IPS DF 6.9 (cell line): ENCODE measurements at places on chromosomes 5 and 9.

GRCh38 chr9:21902136-21902535 is 92.1 kb downstream of the CDKN2A start:
- no peak for DNase-seq

DNA sequence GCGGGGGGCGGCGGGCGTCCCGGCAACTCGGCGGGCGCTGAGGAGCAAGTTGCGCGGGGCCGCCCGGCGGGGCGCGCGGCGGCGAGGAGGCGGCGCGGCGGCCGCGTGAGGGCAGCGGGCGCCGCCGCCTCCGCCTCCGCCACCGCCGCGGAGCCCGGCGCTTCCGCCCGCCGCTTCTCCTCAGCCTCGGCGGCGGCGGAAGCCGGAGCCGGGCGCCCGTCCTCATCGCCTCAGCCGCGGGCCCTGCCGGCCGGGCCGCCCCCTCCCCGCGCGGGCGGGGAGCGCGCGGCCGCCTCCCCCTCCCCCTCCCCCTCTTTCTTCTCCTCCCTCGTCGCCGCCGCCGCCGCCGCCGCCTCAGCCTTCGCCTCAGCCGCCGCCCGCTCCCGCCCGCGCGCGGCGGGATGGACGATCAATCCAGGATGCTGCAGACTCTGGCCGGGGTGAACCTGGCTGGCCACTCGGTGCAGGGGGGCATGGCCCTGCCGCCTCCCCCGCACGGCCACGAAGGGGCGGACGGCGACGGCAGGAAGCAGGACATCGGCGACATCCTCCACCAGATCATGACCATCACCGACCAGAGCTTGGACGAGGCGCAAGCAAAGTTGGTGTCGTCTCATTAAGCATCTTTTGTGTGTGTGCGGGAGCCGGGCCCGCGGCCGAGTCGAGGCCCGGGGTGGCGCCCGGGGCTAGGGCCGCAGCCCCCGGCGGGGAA is at the start of gene PBX3:
Gene PBX3 (plus strand): TSS at position 321 of the 712 bp plus-strand sequence.
- no peak for DNase-seq

- no peak for DNase-seq
Observed at GRCh38 chr5:78458843-78459242, 98.4 kb downstream of the SCAMP1 start.

DNA sequence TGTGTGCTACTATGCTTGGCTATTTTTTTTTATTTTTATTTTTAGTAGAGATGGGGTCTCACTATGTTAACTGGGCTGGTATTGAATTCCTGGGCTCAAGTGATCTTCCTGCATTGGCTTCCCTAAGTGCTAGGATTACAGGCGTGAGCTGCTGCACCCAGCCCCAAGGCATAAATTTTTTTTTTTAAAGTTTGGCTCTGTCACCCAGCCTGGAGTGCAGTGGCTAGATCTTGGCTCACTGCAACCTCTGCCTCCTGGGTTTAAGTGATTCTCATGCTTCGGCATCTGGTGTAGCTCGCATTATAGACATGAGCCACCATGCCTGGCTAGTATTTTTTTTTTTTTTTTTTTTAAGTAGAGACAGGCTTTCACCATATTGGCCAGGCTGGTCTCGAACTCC is 70.3 kb downstream of the RAB24 start:
- DNase-seq = no peak

DNA sequence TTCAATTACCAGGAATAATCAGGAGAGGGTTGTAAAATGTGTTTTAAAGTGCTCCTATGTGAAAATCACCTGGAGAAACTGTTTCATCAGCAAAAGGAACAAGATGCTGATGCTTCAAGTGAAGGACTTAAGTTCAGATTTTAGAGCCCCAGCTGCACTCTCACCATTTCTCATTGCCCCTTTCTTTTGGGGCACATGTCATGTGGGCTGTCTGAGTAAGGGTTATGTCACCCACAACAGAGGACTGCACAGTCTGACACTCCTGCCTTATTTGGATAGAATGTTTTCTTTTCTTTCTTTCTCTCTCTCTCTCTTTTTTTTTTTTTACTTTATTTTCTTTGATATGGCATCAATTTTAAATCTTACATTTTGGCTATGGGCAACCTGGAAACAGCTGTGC is 204.1 kb upstream of the EFNA5 start:
- no peak for DNase-seq

DNA sequence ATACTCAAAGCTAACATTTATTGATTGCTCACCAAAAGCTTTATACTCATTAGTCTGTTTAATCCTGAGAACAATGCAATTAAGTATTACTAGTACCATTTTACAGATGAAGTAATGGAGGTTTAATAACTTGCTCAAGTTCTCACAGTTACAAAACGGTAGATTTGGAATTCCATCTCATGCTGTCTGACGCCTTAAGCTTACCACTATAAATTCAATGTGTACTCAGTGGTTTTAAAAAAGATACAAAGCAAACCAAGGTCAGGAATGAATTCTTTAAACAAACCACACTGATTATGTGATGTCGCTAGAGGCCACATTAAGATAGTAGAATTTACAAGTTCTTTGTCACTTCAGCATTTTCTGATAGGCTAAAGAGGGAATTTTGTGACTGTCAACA is 1.2 kb upstream of the C5orf63 start:
- DNase-seq = no peak

GRCh38 chr9:128702949-128703615 is 779 bp downstream of the PKN3 start:
- no peak for DNase-seq

- peak; percentile 52 for DNase-seq
Observed at GRCh38 chr9:673966-674526, 167.5 kb upstream of the DMRT1 start.

DNA sequence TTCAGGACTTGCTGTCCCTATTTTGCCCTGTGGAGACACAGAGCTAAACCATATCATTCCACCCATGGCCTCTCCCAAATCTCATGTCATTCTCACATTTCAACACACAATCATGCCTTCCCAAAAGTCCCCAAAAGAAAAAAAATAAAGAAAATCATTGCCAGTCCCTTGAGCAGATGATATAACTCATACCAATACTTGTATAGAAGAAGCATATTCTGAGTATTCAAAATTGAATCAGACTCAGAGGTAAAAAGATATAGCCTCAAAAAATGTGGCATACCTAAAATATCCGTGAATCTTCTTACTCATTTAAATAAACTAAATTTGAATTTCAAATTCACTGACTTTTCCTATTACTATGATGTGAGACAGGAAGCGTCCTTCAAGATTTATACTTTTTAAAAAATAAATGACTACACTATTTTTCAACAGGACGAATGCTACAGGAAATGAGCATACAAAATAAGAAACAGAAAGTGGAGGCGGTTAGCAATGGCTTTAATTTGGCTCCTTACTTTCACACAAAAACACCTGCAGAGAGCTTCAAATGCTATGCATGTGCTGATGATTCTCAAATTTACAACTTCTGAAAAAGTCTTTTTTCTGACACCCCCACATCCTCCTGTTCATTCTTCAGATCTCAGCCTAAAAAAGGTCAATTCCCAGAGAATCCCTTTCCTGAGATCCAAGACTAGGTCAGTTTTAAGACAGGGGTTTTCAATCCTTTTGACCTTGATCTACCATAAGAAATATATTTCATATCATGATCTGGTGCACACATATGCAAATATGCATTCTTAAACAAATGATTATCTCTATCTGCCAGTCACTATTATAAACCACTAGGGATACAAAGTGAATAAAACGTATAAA is 39.6 kb upstream of the DMXL1 start:
- DNase-seq = no peak

GRCh38 chr5:115271295-115272050 is 8.8 kb upstream of the PGGT1B start:
- no peak for DNase-seq

DNA sequence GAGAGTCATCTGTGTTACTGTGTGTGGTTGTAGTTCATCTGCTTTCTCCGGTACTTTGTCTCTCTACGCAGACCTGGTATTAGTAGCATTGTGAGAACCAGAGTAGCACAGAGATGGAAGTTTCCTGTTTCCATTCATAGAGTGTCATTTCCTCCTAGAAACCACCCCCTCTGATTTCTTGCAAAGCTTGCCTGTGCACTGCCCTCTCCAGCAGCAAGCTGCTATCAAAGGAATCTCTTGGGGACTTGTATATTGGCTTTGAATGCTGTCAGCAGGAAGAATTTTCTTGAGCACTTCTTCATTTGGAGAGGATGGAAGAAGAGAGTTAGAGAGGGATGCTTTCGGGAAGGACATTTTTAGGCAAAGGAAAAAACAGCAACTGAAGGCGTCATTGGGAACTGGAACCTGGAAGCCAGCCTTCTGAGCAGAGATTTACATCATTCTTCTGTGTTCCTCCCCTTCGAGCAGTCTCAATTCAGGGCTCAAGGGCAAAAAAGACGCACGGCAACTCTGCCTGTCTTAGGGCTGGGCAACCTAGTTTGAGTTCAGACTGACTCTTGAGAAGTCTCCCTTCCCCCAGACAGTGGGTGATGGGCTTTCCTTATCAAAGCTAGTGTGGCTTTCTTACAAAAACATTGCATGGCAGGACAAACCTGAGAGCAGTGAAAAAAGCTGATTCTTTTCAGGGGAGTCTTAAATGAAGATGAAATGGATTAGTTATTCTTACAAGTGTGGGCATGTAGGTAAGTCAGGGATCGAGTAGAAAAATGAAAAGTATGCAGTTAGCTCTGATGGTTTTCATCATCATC is 226.3 kb downstream of the AOPEP start:
- DNase-seq = no peak

- no peak for DNase-seq
Observed at GRCh38 chr5:151673421-151673820, 13.3 kb downstream of the SPARC start.

DNA sequence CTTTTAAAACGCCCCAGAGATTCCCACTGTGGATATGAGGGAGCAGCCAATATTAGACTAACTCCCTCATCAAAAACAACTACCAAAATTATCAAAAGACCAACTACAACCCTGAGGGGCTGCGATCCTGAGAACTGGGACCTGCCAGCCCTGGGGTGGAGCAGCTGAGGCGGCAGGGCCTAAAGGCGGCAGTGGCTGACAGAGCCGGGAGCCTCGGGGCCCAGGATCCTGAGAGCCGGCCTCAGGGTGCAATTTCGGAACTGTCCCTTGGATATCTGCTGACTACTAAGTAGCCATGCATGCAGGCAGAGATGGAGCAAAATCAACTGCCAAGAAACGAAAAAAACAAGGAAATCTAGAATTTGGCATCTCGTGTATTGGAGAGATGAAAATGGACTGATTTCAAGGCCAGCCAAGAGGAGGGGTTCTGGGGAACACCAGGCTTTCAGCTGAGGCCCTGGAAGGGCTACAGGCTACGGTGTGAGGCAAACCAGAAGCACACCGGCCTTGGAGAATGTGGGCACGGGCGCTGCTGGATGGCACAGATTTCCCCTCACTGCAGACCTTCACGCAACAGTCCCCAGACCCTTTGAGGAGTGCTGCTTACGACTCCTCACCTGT is 63.6 kb upstream of the UBAC1 start:
- no peak for DNase-seq

GRCh38 chr5:179889885-179890284 is 17.8 kb downstream of the TBC1D9B start:
- DNase-seq = no peak

GRCh38 chr5:61229416-61229815 is 67.1 kb upstream of the SMIM15 start:
- DNase-seq = no peak

DNA sequence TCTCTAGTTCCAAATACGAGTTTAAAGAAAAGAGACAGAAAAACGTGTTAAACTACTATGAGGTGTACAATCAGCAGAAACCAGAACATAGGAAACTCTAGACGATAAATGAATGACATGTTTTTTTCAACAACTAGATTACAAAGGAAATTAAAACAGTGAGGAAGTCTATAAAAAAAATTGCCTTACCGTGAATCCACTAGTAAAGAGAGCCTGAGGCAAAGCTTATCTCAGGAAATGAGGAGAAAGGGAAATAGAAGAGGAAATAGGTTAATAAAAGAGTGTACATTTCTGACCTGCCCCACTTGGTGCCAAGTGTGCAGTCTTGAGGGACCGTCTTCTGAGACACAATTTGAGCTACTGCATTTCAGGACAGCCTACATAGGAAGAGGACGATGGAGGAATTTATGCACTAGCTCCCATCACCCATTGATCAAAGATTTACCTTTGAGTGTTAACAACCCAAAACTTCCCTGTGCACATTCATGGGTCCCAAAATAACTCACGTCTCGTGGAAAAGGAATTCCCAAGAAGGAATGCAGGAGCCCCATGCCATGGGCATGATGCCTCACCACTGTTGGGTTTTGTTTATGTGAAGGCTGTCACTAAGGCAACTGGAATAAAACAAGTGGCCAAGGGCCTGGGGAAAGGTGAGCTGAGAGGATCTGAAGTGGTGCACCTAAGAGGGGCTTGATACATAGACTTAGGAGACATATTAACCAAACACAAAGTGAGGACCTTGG is 53.6 kb upstream of the SLC1A3 start:
- peak; percentile 9 for DNase-seq

DNA sequence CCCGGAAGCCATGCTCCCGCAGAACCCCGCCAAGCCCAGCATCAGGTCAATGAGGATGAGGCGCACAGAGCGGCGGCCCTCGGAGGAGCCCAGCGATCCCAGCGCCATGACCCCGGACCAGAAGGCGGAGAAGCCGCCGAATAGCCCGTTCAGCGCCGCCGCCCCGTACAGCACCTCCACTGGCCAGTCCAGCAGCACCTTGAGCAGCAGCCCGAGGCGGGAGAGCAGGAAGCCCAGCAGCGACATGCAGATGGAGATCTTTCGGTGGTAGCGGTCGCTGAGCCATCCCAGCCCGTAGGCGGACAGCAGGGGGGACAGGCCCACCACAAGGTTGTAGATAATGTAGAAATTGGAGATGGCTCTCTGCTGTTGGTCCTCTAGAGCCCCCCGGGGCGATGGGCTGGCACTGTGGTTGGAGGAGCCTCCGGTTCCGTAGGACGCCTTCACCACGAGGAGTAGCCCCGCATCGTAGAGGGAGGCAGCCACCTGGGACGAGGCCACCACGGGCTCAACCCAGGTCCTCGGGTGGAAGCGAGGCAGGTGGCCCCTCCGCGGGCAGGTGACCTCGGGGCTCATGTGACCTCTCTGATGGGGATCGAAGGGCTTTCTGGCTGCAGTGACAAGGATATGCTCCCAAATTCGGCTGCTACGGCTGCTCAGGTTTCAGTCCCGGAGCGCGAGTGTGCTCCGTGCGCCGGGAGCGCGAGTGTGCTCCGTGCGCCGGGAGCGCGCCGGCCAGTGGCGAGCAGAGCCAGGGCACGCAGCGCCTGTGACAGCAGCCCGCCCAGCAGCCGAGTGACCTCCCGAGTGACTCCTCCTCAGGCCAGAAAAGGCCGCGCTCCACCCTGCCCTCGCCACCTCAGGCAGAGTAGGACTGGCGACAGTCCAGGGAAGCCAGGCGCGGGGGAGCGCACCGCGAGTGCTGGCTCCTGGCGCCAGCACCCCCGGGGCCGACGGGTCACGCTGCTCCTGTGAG is at the start of gene SLC46A2:
Gene SLC46A2 (minus strand): TSS at position 771 of the 976 bp plus-strand sequence. CDS start 195 bp downstream, at position 576.
- DNase-seq = no peak
